ENCODE measurements at places on chromosomes 12 and 14. TPM values are rescaled to one million over a fixed set of nuclear protein-coding genes. Genes with fewer than 3 reads are reported as not detected.

Gene TAS2R7
- total RNA-seq = not detected

DNA sequence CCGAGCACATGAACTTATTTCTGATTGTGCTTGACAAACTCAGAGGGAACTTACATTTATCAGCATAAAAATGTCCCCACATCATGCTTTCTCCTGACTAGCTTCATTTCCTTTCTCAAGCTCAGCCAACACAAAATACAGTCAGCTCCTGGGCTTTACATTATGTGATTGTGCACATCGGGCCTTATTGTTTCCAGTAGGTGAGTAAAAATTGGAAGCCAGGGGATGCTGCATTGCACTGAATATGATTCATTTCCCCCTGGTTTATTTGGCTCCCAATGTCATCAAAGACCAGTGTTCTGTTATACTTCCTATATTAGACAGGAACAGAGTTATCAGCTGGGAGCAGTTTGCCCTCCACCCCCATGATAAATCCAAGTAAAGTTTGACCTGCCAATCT lies 521.8 kb downstream of the RMST start:
- no peaks in the 10 kb centered on the region for H3K27me3 ChIP-seq
- no peak overlapping the region for H3K27ac ChIP-seq
- no peaks in the 10 kb centered on the region for H3K4me1 ChIP-seq
- no peak for DNase-seq

- H3K4me3 ChIP-seq = no peak overlapping the region
- H3K27me3 ChIP-seq = no peaks in the 10 kb centered on the region
- DNase-seq = no peak
- no peaks in the 10 kb centered on the region for H3K36me3 ChIP-seq
- no peak overlapping the region for H3K27ac ChIP-seq
- no peaks in the 10 kb centered on the region for H3K4me1 ChIP-seq
These were observed 780.6 kb upstream of the FLRT2 start for GRCh38 chr14:84749191-84749955.

- H3K27me3 ChIP-seq = peaks cover 8% of the 10 kb centered on the region
- no peak overlapping the region for H3K4me3 ChIP-seq
- H3K4me1 ChIP-seq = peaks cover 2% of the 10 kb centered on the region
- no peak overlapping the region for H3K27ac ChIP-seq
- no peaks in the 10 kb centered on the region for H3K36me3 ChIP-seq
- no peak for DNase-seq
These were observed 998 bp downstream of the HNF1A start for GRCh38 chr12:120979220-120979861.

DNA sequence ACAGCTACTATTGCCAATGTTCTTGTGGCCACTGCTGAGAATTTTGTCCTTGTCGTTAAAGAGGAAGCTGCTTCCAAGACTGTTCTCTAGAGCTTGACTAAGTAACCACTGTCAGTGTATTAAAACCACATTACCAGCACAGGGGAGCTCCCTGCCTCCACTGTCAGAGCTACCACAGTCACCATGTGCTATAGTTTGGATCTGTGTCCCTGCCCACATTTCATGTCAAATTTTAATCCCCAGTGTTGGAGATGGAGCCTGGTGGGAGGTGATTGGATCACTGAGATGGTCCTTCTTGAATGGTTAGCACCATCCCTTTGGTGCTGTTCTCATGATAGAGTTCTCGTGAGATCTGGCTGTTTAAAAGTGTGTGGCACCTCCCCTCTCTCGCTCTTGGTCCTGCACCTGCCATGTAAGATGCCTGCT lies 23.2 kb upstream of the RAP1B start:
- H3K4me1 ChIP-seq = peaks cover 6% of the 10 kb centered on the region
- no peak for DNase-seq
- no peak overlapping the region for H3K27ac ChIP-seq
